ENCODE measurements at places on chromosomes 7 and 10.

DNA sequence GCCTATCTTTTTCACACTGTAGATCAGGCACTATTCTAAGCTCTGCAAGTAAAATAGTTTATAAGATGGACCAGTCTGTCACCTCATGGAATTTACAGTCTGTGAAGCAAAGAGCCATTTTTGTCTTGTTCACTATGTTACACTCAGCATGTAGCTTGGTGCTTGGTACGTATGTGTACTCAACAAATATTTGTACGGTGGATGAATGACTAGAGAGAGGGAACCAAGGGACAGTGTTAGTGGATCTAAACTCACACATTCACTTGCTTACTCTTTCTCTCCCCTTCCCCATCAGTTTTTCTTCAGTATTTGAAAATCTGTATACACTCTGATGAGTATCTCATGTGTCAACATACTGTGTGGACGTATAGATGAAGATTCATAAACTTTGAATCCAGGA lies 45.9 kb downstream of the PTF1A start:
- DNase-seq = no peak

- DNase-seq = no peak
These were observed 753.2 kb downstream of the GRID1 start for GRCh38 chr10:85613391-85613790.

DNA sequence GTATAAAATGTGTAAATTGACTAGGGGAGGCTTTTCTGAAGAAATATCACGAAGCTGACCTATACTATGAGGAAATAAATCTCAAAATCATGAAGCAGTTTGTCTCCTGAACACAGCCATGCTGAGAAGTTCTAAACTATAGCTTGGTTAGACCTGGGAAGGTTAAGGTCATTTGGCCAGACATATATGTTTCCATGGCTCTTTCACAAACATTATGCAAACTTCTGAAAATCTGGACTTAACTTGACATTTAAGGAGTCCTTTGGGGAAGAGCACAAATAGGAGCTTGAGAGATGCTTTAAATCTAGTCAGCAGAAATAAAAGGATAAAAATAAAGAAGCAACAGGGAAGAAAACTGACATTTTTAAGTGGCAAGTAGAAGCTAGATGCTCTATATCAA lies 115.9 kb upstream of the MEOX2 start:
- DNase-seq = no peak

DNA sequence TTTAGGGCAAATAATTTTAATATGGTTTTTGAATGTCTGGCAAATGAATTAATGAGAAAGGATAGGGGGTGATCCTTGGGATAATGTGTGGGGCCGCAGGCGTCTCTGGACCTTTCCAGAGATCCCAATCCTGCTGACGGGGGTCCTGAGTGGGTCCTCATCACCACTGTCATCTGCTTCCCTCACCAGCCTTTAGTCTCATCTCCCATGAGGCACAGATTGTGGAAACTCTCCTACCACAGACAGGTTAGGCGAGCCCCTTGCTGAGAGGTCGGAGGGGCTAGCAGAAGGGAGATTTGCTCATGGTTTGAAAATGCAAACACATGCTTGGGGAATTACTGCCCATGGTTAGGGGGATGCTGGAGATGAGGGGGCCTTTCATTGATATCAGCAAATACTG lies 484.6 kb downstream of the RPS24 start:
- DNase-seq = no peak

DNA sequence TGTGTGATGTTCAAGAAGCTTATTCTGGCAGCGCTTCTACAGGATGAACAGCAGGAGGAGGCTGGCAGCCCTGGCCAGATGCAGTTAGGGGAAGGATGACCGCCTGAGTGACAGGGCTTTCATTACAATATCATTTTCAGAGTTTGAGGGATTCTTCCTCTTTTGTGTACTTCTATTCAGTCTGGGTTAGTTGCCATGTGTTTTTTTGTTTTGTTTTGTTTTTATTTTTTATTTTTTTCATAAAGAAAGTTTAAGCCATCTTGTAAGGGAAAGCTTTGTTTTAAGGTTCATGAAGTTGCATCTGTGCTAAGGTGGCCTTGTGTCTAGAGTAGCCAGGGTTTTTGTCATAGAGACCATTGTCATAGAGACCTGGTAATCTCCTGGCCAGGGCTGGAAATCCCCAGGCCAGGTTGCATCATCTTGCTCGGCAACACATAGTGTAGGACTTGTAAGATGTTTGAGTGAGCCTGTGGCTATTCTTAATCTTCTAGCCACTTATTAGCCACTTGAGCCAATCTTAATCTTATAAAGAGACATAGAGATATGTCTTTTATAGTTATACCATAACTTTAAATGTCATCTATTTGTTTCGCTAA lies 230.5 kb upstream of the TMEM229A start:
- no peak for DNase-seq

DNA sequence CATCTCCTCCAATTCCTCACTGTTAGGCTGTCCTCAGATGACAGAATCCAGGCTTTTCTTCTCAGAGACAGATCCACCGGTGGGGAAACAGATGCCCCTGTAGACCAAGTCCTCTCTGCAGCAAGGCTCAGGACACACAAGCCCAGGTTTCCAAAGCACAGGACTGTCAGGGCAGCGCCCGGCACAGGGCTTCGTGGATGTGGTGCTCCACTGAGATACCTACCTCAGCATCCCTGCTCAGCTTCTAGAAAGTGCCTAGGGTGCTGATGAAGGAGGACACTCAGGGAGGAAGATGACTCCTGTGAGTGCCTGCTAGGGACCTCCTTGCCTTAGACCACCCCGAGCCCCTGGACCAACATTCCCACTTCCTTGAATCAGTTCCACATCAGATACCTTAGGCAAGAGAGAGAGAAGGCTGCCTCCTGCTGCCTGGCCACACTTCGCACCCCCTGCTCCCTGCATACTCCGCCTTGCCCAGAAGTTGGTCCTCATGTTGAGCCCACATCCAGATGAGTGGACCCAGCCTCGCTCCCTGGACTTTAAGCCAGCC lies 8.9 kb upstream of the RBP3 start:
- no peak for DNase-seq

GRCh38 chr7:140179339-140179738 lies 2.6 kb upstream of the KDM7A start:
- DNase-seq = no peak

DNA sequence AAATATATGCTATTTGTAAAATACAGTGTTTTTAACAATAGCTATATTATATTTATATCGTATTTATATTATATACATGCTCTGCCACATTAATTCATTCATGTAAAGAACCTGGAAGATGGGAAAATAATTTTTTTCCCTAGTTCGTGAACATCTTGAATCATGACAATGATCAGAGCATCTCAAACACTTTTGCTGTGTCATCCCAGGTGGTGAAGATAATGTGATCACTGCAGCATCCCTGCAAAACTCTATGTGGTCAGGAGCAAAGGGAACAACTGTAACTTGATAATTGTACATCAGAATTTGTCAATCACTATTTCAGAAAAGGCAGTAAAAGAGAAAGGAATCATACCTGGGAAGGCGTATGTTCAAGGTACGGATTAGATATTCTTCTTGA lies 39.3 kb downstream of the RAPGEF5 start:
- DNase-seq = no peak

- DNase-seq = peak; percentile 56
These were observed 844 bp downstream of the FBXW4 start for GRCh38 chr10:101693978-101694673.

- DNase-seq = no peak
These were observed 202.8 kb downstream of the BMPER start for GRCh38 chr7:34108165-34108564.

DNA sequence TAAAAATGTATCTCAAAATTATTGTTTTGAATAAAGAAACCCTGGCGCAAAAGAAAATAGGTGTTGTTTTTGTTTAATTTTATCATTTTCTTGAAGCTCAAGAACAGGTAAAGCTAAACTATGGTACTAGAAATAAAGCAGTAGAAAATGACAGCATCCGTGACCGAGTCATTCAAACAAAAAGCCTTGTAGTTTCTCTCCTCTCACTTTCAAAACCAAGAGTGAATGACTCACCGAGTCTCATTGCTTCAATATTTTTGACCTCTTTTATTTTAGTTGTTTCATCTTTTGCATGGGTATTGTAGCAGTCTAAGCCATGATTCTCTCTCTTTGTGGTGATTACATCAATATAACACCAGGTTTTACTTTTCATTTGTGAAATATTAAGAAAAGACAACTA lies 396.5 kb downstream of the POM121L12 start:
- DNase-seq = no peak

DNA sequence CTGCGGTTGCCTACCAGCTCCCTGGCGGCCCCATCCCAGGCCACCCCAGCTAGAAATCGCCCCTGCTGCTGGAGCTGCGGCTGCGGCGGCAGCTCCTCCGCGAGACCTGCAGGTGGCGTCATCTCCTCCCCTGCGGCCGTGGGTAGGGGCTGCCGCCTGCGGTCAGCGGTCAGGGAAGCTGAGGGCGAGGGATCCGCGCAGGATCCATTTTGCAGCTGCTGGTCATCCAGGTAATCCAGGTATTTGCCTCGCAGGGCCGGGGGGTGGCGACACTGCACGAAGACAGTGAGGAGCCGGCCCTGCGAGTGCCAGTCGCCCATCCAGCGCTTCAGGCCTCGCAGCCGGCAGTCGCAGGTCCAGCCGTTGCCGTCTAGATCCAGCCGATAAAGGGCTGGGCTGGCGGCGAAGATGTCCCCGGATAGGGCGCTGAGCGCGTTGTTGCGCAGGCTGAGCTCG lies 1.5 kb downstream of the TRIL start:
- peak; percentile 67 for DNase-seq

DNA sequence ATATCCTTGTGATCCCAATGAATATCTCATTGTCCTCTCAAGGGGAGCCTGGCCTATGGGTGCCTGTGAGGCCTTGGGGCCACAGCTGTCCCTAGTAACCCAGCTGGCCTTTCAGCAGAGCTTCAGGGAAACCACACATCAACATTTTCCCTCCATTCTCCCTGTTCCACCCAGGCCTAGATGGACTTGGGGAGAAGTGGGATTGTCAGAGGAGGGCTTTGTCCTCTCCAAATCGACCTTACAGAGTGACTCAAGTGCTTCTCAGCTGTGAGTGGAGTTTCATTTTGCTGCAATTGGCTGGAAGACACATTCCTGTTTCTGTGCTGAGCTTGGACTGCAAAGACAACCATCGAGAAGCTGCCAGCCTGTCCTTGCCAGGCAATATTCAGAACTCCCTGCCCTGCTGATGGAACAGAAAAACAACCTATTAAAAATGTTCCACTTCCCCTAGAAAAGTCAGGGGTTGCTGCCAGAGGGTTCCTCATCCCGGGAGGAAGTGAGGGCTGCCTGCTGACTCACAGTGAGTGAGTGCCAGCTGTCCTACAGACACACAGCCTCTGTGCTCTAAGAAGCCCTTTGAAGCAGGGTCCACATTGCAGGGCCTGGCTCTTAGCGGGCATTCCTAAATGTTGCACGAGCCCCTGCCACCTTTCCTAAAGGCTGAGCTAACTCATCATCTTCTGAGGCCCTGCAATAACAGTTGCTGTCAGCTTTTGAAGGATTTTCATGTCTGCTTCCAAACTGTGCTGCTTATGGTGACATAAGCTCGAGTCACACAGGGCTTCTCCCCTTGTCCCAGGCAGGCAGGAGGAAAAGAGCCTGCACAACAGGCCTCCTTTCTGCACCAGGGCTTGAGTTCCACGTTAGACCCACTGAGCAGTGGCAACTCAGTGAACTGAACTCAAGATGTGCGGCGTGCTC lies 20.5 kb downstream of the STRA8 start:
- DNase-seq = peak; percentile 86

GRCh38 chr7:20661884-20662283 lies 46.4 kb downstream of the ABCB5 start:
- DNase-seq = no peak

- DNase-seq = no peak
These were observed 10.2 kb downstream of the RADIL start for GRCh38 chr7:4873071-4873944.

GRCh38 chr7:25371972-25372371 lies 143.7 kb upstream of the NPVF start:
- no peak for DNase-seq

DNA sequence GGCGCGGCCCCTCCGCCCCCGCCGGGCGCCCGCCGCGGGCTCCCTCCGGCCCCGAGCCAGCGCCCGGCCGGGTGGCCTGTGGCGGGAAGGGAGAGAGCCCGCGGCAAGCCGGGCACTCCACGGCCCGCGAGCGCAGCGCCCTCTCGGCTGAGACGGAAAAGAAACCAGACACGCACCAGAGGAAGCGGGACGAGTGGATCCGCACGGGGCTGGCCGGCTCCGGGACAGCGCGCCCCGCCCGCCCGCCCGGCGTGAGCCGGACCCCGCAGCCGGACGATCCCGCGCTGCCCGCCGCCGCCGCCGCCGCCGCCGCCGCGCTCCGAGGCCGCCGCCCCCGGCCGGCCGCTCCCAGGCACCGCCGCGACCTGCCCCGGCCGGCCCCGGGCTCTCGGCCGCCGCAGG lies 300 bp downstream of the ARHGAP21 start:
- DNase-seq = peak; percentile 84

GRCh38 chr10:26730552-26730951 lies 33.1 kb downstream of the PDSS1 start:
- no peak for DNase-seq

GRCh38 chr7:19670806-19671205 lies 38.0 kb downstream of the POLR1F start:
- DNase-seq = no peak

Measured in right cardiac atrium (tissue), 5 donors.